GM23248 (cell line): ENCODE measurements at places on chromosomes 5 and 9.

DNA sequence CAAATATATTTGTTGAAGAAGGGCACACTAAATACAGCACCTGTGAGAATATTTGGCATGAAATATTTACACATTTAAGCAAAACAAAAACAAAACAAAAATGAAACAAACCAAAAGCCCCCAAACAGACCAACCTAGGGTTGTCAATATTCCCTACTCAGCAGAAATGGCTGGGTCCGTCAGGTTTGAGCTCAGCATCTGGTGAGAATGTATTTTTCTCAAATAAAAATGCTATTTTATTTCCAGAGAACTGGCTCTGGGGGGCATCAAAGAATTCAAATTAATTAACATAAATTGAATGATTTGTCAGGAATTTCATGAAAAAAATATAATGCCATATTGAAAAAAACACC is 142.8 kb upstream of the COL5A1 start:
- H3K27ac ChIP-seq: no peak overlapping the region
- peaks cover 36% of the 10 kb centered on the region for H3K4me1 ChIP-seq
- no peaks in the 10 kb centered on the region for H3K36me3 ChIP-seq
- DNase-seq: no peak
- H3K4me3 ChIP-seq: no peak overlapping the region

- H3K36me3 ChIP-seq: no peaks in the 10 kb centered on the region
- H3K27ac ChIP-seq: no peak overlapping the region
- DNase-seq: no peak
- H3K4me1 ChIP-seq: no peaks in the 10 kb centered on the region
- no peaks in the 10 kb centered on the region for H3K27me3 ChIP-seq
- no peak overlapping the region for H3K4me3 ChIP-seq
Measured at GRCh38 chr5:3852161-3852916, 256.7 kb downstream of the IRX1 start.

GRCh38 chr5:142360051-142360498 is 35.3 kb upstream of the SPRY4 start:
- DNase-seq: no peak
- H3K27ac ChIP-seq: no peak overlapping the region
- H3K4me1 ChIP-seq: peaks cover 22% of the 10 kb centered on the region

DNA sequence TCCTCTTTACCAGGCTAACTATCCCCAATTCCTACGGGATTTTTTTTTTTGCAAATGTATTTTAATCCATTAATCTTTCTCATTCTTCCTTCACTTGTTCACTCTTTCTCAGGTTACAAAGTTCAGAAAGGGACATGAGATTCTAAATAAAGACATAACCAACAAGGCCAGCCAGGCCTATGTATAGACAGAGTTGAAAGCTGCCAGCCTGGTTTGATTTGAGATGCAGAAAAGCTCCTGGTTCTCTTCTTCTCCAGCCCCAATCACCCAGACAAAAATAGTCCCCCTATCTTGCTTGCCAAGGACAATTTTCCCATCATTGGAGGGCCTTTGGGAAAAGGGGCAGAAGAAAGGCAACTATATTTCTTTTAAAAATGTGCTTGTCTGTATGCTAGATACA is 398.8 kb downstream of the NFIB start:
- H3K4me1 ChIP-seq: no peaks in the 10 kb centered on the region
- no peak overlapping the region for H3K4me3 ChIP-seq
- no peak overlapping the region for H3K27ac ChIP-seq
- H3K27me3 ChIP-seq: no peaks in the 10 kb centered on the region
- DNase-seq: no peak
- no peaks in the 10 kb centered on the region for H3K36me3 ChIP-seq

DNA sequence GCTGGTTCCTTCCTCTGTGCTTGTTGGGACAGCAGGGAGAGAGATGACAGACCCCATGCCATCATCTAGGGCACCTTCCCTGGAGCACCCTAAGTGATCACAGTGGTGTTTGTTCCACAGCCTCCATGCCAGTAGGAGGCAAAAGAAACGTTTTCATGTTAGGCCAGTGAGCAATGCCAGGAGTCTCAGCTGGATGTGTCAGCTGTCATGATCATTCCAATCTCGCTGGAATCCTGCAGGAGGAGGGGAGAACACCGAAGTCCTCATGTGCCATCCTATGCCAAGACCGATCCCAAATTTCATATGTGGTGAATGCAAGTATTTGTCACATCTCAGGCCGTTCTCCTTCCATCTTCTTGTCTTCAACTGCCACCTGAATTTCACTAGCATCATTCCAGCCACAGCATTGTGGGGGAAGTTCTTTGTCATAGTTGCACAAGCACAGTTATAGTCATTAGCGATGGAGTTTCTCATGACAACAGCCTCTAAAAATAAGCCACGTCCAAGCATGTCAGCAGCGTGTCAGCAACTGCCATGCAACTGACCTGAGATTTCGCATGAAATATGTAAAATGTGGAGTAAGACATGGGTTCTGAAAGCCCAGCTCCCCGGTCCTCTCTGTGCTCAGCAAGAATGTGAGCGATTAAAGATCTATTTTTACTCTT is 97.2 kb upstream of the DNAH5 start:
- DNase-seq: peak; percentile 71
- H3K27ac ChIP-seq: peak overlapping the region; percentile 24
- peaks cover 43% of the 10 kb centered on the region for H3K4me1 ChIP-seq
- H3K36me3 ChIP-seq: no peaks in the 10 kb centered on the region
- no peaks in the 10 kb centered on the region for H3K27me3 ChIP-seq

DNA sequence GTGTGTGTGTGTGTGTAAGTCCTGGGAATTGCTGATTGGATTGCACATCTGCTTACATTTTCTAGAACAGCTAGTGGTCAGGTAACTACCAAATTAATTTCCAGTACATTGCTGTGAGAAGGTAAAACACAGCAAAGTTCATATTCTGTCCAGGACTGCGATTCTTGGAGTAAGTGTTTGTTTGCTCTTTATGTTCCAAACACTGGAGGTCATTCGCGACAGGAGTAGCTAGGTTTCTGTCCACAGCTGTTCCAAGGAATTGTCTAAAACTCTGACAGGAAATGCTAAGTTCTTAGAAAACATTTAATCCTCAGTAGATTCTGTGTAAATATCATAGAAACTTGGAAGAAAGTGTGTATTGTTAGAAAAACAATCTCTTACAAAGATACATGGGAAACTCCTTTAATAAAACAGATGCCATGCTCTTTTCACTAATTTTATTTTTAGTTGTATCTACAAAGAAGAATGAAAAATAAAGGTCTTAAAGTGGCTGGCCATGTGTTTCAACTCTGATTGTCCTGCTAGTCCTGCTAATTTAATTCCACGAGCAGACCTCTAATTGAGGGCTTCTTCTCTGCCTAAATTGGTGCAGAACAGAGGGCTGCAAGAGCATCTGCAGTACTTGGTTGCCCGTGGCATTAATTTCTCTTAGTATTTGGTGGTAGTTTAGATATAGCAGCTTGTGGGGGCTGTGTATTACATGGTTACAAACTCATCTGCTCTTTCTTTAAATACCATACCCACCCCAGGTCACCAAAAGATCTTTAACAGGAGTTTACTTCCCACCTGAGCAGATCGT is 464.5 kb downstream of the RASEF start:
- no peak for DNase-seq
- H3K27me3 ChIP-seq: peaks cover 41% of the 10 kb centered on the region
- H3K27ac ChIP-seq: no peak overlapping the region
- H3K4me1 ChIP-seq: no peaks in the 10 kb centered on the region
- no peak overlapping the region for H3K4me3 ChIP-seq
- no peaks in the 10 kb centered on the region for H3K36me3 ChIP-seq

DNA sequence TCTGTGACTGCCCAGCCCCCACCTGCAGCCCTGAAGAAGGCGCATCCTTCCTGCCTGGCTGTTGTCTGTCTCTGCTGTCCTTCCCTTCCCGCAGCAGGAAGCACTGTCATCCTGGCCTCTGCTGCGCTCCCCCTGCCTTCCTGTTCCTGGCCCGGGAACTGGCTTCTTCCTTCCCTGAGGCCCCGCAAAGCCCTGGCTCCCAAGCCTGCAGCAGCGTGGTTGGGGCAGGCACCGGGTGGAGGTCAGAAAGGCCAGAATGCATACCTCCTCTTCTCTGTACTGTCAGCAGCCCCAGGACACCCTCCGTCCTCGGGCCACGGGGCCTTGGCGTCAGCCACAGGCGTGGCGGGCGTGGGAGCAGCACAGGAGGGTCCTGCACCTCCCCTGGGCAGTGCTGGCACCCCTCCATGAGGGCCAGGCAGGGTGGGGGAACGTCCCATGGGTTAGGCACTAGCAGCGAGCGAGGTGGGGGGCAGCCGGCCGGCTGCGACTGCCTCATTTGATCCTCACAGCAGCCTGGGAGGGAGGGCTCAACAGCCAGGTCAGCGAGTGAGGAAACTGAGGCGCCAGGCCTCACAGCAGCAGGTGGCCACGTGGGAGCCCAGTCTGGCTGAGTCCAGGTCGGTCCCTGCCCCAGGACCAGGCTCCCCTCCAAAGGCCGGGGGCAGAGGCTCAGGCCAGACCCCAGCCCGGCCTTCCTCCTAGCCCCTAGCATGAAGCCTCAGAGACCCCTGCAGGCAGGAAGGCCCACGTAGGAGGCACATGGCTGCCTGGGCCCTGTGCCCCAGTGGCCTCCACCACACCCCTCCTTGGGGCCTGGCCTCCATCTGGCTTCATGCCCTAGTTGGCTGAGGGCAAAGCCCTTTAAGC is 9.4 kb downstream of the FLT4 start:
- H3K27me3 ChIP-seq: peaks cover 7% of the 10 kb centered on the region; the same call in 1 of the 2 replicates
- H3K4me3 ChIP-seq: no peak overlapping the region
- H3K27ac ChIP-seq: no peak overlapping the region
- no peaks in the 10 kb centered on the region for H3K4me1 ChIP-seq
- no peak for DNase-seq

DNA sequence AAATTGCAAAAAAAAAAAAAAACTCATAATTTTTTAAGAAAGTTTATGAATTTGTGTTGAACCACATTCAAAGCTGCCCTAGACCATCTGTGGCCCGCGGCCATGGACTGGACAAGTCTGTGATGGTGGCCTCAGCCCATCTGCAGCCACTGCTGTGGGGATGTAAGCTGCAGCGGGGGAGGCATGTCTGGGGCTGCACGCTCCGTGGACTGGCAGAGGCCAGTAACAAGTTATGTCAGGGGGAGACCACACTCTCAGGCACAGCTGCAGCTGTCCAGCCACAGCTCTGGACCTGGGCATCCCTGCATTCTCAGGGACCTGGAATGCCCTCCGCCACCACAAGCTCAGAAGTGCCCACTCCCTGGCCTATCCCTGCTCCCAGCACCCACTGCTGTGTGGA is 1272.3 kb upstream of the CDH9 start:
- H3K27me3 ChIP-seq: no peaks in the 10 kb centered on the region
- H3K27ac ChIP-seq: no peak overlapping the region
- H3K4me1 ChIP-seq: no peaks in the 10 kb centered on the region
- no peak for DNase-seq
- H3K4me3 ChIP-seq: no peak overlapping the region
- no peaks in the 10 kb centered on the region for H3K36me3 ChIP-seq

DNA sequence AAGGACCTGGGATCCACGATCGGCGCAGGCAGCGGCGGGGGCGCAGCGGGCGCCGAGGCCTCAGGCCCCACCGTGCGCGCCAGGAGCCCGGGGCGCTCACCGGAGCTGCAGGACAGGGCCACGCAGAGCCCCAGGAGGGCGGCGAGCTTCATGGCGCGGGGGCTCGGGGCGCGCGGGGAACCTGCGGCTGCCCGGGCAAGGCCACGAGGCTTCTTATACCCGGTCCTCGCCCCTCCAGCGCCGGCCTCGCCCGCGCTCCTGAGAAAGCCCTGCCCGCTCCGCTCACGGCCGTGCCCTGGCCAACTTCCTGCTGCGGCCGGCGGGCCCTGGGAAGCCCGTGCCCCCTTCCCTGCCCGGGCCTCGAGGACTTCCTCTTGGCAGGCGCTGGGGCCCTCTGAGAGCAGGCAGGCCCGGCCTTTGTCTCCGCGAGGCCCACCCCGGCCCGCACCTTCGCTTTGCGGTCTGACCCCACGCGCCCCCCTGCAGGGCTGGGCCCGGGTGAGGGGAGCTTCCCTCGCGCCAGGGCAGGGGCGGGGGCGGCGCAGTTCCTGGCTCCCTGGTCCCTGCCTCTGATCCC is at the start of gene SCGB3A1:
Gene SCGB3A1, minus strand, starts transcription at position 189 of the 577 bp plus-strand sequence. Its CDS starts 37 bp downstream, at position 152.
- peaks cover 41% of the 10 kb centered on the region for H3K27me3 ChIP-seq
- H3K4me3 ChIP-seq: no peak within 1 kb of the TSS; the same call in 1 of the 2 replicates
- no peaks in the 10 kb centered on the region for H3K4me1 ChIP-seq
- DNase-seq: peak; percentile 19
- H3K36me3 ChIP-seq: no peaks in the 10 kb centered on the region
- H3K27ac ChIP-seq: no peak within 1 kb of the TSS

DNA sequence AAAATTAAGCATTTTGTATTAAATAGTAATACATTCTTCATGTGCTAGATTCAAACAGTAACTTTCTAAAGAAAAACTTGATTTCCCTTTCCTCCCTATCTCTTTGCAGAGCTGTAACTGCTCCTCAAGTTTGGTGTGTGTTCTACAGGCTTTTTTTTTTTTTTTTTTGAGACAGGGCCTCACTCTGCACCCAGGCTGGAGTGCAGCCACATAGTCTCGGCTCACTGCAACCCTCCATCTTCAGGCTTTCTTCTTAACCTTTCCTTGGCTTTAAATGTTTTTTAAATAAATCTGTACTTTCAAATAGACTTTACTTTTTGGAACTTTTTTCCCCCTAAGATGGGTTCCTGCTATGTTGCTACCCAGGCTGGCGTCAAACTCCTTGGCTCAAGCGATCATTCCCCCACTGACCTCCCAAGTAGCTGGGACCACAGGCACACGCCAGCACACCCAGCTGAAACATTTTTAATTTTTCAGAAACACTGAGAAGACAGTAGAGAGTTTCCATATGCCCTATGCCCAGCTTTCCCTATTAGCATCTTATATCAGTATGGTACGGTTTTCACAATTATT is 9.1 kb downstream of the NDFIP1 start:
- no peak for DNase-seq
- no peak overlapping the region for H3K4me3 ChIP-seq
- H3K27me3 ChIP-seq: no peaks in the 10 kb centered on the region
- peaks cover 14% of the 10 kb centered on the region for H3K36me3 ChIP-seq
- H3K4me1 ChIP-seq: peaks cover 29% of the 10 kb centered on the region

DNA sequence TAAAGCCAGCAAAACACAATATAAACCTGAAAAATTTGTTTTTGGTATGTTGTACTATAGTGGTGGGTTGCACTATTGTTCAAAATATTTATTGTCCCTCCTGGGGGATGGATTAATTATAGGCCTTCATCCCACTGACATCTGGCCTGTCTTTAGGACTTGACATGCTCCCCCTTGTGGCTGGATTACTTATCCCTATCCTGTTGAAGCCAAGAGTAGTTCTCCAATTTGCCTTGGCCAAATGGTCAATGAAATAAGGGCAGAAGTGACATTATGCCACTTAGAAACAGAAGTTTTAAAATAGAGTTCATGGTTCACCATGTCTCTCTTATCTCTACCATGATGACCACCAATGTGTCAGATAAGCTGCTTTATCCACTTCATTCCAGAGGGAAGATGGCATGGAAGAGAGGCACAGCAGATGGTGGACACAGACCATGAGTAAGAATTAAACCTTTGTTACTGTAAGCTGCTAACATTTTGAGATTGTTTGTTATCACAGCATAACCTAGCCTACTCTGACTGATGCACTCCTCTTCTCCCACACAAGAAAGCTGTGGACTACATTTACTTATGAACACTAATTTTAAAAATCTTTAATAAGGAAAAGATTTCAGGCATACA is 29.2 kb upstream of the ARHGEF28 start:
- DNase-seq: peak; percentile 61
- H3K4me1 ChIP-seq: peaks cover 19% of the 10 kb centered on the region
- no peaks in the 10 kb centered on the region for H3K27me3 ChIP-seq
- H3K4me3 ChIP-seq: no peak overlapping the region
- no peaks in the 10 kb centered on the region for H3K36me3 ChIP-seq
